ENCODE measurements at places on chromosomes 1 and 21.

DNA sequence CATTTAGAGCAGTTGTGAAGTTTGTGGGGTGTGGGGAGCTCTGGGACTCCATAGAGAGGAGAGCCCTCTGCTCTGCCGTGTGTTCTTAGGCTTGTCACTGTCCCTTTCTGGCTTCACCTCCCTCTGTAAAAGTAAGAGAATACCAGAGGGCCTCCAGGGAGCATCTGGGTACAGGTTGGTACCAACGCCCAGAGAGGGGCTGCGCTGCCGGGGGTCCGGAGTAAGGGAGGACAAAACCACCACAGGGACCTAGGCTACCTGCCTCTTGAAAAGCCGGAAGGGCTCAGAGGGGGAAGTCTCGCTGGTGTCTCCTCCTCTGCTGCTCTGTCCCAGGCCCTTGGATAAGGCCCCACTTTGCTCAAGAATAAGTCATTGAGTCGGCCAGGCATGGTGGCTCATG is 3.1 kb upstream of the TINAGL1 start:
- DNase-seq: no peak

- peak; percentile 61 for DNase-seq
Measured at GRCh38 chr1:111221633-111222291, 5.8 kb upstream of the CHI3L2 start.

DNA sequence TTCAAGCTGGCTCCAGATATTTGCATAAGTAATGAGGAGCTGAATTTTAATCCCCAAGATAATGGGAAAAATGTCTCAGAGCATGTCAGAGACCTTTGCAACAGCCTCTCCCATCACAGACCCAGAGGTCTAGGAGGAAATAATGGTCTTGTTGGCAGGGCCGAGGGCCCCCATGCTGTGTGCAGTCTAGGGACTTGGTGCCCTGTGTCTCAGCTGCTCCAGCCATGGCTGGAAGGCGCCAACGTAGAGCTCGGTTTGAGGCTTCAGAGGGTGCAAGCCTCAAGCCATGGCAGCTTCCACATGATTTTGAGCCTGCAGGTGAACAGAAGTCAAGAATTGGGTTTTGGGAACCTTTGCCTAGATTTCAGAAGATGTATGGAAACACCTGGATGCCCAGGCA is 134.7 kb downstream of the LYPLAL1 start:
- no peak for DNase-seq

- DNase-seq: no peak
Measured at GRCh38 chr1:99934801-99935200, 35.0 kb upstream of the SLC35A3 start.

GRCh38 chr1:14782741-14783591 is 184.5 kb downstream of the KAZN start:
- no peak for DNase-seq

DNA sequence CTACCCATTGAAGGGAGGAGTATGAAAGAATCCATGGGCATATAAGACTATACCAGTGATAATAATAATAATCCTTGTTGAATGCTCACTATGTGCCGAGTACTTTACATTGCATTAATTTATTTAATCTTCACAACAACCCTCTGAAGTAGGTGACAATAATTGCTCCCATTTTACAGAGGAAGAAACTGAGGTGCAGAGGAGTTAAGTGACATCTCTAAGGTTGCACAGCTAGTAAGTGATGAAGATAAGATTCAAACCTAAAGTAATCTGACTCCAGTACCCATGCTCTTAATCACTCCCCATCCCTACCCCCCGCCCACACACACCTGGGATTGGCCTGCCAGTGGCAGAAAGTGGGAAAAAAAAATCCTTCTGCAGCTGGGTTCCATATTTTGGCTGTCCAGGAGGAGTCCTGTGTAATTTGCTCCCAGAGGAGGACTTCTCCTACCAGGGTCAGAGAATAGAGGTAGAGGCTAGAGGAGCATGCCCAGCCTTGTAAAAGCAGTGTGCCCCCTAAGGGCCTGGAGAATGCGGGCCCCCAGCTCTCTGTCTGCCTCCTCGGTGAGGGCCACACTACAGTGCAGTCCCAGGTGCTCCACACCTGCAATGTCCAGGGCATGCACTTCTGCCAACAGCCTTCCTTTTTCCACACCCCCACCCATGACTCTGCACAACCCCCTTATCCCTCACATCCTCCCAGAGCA is 57.8 kb downstream of the TMEM53 start:
- DNase-seq: no peak

GRCh38 chr1:209240351-209240750 is 343.2 kb upstream of the CAMK1G start:
- no peak for DNase-seq

DNA sequence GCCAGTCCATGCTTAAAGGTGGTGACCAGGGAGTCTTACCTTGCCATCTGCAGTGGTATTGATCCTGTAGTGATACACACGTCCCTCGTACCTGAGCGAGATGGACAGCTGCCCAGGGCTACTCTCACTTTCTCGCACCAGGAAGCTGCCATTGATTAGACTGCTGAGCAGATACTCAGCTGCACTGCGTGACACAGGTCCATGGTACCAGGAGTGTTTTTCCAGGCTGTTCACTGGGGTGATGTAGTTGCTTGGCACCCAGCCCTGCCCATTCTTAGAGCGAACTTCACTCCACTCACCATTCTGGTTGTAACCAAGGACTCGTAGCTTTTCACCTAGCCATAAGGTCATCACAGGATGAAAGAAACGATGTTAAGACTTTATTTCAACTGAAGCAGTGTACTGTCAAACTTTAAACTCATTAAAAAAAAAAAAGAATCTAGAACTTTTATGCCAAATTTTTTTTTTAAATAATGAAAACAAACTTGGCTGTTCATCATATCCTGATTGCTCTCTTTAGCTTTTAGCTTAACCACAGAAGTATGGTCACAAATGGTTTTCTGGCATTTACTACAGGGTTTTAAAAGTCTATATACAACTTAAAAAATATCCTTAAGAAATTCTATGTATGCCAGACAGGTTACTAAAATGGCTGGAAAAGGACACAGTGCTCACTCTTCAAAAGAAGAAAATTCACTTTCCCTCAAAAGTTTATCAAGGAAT is 44.6 kb downstream of the TOR3A start:
- DNase-seq: no peak

DNA sequence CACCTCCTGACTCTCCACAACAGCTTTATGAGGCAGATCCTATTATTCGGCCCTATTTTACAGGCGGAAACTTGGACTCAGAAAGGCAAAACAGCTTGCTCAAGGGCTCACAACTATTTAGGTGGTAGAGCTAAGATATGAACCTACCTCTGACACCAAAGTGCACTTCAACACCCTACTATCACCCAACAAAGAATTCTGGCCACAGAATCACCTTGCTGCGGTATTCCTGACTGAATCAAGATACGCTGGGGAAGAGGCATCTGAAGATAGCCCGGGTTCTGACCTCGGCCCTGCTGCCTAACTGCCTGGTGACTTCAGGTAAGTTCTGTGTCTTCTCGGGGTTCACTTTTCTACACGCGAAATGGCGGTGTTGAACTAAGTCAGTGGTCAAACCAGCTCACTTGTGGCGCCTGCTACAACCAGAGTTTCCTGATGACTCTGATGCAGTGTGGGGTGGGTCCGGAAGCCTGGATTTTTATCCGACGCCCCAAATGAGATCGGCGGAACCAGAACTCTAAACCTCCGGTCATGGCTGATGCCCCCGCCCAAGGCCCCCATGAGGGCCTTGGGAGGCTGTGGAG is 608 bp downstream of the PEF1 start:
- no peak for DNase-seq

- DNase-seq: no peak
Measured at GRCh38 chr1:6052543-6053205, 7.0 kb downstream of the KCNAB2 start.

- DNase-seq: no peak
Measured at GRCh38 chr1:24695202-24695974, 49.9 kb upstream of the CLIC4 start.

DNA sequence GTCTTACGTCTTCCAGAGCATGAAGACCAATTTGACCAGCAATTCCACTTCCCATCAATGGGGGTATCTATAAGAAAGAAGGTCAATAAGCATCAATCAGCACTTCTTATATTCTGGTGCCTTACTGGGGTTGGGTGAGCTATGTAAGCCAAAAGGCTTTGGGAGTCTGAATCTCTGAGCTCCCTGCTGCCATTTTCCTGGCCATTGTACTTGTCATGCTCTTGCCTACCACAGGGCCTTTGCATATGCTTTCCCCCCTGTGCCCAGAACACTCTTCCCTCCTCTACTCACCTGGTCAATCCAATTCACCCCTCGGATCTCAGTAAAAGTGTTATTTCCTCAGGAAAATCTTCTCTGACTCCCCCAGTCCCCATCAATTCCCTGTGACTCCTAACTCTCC is 36.3 kb downstream of the C8B start:
- DNase-seq: no peak

DNA sequence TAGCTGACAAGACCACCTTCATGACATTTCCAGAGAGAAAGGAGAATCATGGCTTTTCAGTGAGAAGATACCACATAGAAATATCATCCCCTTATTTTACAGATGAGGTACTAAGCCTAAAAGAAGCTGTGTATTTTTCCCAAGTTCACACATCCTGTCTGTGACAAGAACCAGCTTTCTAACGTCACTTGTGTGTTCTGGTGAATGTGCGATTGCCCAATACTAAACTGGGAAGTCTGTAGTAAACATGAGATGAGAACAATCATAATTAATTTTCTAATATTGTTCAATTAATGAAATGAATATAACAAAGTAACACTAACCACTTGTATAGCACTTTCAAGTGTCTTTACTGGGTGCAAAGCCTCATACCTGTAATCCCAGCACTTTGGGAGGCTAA is 46.0 kb downstream of the PTGER3 start:
- DNase-seq: no peak

GRCh38 chr21:44858791-44859190 is 14.7 kb downstream of the PTTG1IP start:
- no peak for DNase-seq

DNA sequence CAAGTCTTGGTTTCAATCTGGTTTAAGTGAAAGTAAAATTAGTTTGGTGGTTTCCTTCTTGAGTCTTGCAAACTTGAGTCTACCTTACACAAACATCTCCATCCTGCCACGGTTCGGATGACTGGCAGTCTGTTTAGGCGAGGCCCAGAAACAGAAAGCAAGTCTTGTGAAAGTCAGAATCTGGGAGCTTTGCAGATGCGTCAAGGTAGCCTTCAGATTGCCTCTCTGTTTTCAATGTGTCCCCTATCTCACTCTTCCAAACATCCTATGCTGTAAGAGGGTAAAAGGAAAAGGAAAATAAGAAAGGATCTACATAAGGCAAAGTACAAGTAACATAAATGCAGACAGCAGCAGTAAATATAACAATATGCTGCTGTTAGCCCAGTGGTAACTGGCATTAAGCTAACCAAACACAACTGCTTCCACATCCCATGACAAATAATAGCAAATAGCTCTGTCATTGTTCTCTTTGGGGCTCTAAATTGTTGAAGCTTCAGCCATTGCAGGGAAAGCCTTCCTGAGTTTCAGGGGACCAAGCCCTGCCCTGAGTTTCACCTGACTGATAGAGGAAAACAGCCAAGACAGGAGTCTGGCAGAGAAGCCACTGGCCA is 26.2 kb upstream of the C1orf105 start:
- DNase-seq: peak; percentile 23

DNA sequence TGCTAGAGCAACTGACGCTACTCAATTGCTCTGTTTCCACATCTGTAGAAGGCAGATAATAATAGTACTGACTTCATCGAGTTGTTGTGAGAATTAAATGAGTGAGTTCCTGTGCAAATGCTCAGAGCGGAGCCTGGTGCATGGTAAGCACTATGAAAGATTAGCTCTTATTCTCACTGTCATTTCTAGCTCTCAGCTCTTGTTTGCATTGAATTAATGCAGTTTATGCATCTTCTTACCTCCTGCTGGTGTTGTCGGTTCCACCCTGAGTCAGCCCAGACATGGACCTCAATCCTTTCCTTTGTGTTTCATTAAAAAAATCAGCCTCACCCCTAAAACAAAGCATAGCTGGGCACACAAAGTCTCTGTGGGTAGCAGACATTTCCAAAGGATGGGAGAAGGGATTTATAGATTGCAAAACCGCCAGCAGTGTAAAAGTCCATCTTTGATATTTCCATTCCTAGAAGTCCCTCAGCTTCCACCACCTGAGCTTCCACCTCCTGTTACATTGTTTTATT is 254.4 kb upstream of the CSF3R start:
- no peak for DNase-seq

GRCh38 chr21:45944601-45945000 is 37.0 kb upstream of the COL6A1 start:
- DNase-seq: no peak

DNA sequence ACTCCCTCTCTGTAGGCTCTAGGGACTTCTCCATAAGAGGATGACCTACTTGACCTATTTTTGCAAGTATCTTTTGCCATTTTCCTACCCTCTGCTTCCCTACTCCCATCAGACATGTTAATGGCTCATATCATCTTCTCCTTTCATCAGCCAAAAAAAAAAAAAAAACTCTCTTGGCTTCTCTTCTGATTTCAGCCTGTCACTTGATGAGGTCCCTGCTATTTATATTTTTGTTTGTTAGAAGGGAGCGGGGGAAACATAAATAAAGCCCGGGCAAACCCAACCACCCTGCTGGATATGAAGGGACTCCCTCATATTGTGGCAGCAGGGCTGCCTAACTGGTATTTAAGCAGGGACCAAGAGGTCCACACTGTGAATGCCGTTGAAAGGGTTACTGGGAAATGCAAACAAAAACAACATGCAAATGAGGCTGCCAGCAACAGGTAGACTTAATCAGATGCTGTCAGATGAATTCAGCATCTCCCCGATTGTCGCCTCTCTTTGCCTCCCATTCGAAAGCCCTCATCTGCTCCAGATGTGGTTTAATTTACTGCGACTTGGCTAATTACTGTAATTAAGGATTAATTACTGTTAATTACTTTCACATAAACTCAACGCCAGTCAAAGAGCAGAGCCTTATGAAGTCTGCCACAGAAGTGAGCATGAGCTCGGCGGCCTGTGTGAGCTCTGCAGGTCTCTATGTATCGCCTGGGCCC is 172.3 kb downstream of the PBX1 start:
- no peak for DNase-seq

DNA sequence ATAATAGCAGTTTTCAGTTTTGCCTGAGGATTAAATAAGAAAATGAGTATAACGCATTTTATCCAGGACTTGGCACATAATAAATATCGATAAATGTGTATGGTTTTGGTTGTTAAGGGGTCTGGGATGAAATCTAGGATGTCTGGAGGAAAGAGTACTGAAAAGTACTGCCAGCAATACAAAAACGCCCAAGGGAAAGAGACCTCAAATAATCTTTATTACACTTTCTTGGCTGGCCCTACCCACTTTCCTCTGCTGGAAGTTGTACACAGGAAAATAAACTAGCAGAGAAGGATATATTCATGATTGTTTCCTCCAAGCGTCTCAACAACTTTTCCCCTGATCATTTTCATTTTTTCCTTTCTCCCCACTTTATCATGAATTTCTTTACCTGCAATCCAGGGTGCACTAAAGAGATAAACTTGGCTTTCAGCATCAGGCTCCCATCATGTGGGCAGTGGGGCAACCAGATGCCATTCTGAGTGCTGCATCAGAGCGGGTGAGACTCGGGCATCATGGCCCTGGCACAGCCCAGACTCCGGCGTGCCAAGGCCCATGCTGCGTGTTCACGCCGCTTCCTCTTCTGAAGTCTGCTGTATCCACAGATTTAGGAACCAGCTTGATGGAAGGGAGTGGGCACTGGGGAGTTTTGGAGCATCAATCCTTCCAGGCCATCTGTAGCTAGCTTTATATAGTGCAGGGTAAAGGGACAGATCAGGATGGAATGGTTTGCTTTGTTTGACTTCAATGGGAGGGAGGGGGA is 35.8 kb upstream of the PLXNA2 start:
- no peak for DNase-seq
